Omental fat pad (tissue), 4 donors: ENCODE measurements at places on chromosomes 3 and 15. TPM values are rescaled to one million over a fixed set of nuclear protein-coding genes. Genes with fewer than 3 reads are reported as not detected.

DNA sequence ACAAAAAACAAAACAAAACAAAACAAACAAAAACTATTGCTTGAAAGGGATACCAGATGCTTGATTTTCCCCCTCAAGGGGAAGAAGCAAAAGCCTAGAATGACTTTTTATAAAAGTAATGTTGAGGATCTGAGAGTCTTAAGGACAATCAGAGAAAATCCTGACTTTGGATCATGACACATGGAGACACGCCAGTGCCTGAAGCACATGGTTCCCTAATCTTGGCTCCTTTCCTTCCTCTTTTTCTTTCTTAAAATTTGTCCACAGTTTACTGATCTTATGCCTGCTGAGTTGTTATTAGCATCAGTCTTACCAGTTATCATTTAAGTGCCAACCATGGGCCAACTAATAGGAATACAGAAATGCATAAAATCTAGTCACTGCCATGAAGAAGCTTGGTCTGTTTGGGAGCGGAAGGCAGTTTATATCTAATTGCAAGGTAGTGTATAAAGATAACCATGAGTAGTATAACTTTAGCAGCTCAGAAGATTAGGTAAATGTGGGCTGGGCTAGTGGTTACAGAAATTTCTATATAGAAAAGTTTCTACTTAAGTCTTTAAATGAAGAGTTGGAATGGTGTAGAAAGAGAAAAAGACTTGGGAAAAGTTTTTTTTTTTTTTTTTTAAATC is 6.9 kb downstream of the GLCE start:
- DNase-seq = no peak

- DNase-seq = no peak
These were observed 14.3 kb upstream of the ABHD5 start for GRCh38 chr3:43676441-43676840.

- no peak for DNase-seq
These were observed 181.0 kb downstream of the ATG7 start for GRCh38 chr3:11452885-11453847.

PIAS1 gene
- total RNA-seq = 70.9 TPM

DNA sequence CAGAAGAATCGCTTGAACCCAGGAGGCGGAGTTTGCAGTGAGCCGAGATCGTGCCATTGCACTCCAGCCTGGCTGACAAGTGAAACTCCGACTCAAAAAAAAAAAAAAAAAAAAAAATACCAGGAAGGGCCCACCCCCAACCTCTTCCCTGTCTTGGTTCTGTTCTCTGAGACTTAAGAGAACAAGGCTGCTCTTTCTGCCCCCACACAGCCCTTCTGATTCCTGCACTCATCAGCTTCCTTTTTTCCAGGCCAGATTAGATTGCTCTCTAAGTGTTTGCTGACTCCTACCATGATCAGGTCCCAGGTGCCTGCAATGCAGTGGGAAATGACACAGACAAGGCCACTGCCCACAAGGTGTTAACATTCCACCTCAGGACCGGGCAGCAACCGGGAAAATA is 13.0 kb downstream of the TMEM44 start:
- no peak for DNase-seq

EAF1 gene
- total RNA-seq = 53.0 TPM

DNA sequence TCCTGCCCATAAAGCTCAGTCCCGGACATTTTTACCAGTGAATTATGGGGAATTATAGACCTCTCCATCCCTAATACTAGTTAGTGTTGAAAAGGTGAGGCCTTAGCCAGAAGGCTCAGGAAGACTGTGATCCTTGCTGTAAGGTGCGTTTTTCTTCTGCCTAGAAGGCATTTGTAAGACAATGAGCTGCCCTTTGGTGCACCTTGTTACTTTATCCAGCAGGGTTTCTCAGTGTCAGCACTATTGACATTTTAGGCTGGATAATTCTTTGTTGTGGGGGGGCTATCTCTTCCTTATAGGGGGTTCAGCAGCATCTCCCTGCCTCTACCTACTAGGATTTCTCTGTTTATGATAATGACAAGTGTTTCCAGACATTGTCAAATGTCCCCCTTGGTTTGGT is 108.1 kb upstream of the ABHD17C start:
- no peak for DNase-seq
